Hippocampal formation (tissue), 2 donors: ENCODE measurements at places on chromosomes 4 and X.
A peak's percentile ranks its signal among the peaks of the same experiment; 100 is the strongest.

DNA sequence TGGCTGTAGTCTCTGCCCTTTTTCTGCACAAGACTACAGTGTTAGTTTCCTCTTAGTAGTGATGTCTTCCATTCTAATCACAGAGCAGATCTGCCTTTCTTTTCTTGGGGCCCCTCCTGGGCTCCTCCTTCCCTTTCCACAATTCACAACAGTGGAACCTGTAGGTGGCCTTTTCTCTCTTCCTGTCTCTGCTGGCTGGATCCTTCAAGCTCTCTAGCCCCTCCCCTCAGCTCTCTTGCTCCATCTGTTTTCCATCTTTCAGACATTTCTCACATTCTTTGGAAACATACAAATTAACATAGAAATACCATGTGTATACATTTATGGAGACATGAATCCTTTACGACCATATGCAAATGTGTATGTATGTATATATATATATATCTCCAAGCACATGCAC lies 304 bp upstream of the SPIN2A start:
- DNase-seq = no peak

GRCh38 chr4:88706574-88706973 lies 8.9 kb upstream of the NAP1L5 start:
- peak; percentile 93 for DNase-seq

- DNase-seq = no peak
These were observed 27.5 kb downstream of the TBC1D19 start for GRCh38 chr4:26611372-26611771.

DNA sequence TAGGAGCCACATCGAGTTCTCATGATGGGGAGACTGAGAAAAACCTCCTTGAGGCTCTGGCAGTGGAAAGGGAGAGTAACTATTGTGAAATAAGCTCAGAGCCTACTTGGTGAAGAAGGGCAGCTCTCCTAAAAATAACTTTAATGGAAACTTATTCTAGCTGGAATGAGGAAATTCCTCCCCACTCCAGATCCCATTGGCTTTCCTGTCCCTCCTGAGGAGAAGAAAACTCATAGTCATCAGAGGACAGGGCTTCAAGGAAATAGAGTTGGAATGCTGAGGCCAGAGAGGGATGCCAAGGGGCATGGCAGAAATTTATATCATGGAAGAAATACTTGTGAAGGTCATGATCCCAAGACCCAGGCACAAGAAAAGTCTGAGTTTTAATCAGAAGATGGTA lies 70.7 kb upstream of the TAPT1 start:
- DNase-seq = no peak

GRCh38 chr4:30754021-30754420 lies 33.9 kb downstream of the PCDH7 start:
- no peak for DNase-seq

GRCh38 chr4:156538651-156539257 lies 432.8 kb downstream of the PDGFC start:
- no peak for DNase-seq

DNA sequence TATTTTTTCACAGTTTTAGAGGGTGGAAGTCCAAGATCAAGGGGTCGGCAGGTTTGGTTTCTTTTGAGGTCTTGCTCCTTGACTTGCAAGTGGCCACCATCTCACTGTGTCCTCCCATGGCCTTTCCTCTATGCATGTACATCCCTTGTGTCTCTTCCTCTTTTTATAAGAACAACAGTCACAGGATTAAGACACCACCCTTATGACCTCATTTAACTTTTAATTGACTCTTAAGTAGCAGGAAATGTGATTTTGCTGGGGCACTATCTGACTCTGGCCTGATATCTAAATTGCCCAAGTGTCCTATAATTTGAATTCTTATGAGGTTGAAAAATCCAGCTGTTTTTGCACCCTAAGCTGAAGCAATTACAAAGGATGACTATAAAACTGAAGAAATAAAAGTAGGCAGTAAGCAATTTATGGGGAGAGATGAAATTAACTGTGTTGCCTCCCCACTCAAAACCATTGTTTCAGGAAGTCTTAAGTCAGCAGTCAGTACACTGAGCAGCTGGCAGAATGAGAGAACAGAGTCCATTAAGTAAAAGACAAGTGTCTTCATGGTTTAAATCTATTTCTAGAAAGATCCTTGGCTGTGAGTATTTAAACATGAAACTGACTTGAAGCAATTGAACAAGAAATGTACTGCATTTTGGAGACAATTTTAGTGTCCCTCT lies 601.3 kb downstream of the SPRY1 start:
- no peak for DNase-seq

- DNase-seq = no peak
These were observed 65.2 kb upstream of the SLC7A11 start for GRCh38 chr4:138307319-138307718.

GRCh38 chr4:40812386-40812785 lies 62.6 kb downstream of the NSUN7 start:
- no peak for DNase-seq

GRCh38 chr4:88736264-88736663 lies 38.6 kb upstream of the NAP1L5 start:
- no peak for DNase-seq

- no peak for DNase-seq
These were observed 799.5 kb downstream of the RPA4 start for GRCh38 chrX:97682991-97683840.

- DNase-seq = no peak
These were observed 85.8 kb downstream of the DCTD start for GRCh38 chr4:182831376-182831775.

- DNase-seq = no peak
These were observed 2.7 kb downstream of the SCML2 start for GRCh38 chrX:18351784-18352183.

GRCh38 chrX:118723376-118723775 lies 4.0 kb upstream of the IL13RA1 start:
- no peak for DNase-seq

- peak; percentile 16 for DNase-seq
These were observed 42.7 kb upstream of the RAPGEF2 start for GRCh38 chr4:159060161-159060560.

DNA sequence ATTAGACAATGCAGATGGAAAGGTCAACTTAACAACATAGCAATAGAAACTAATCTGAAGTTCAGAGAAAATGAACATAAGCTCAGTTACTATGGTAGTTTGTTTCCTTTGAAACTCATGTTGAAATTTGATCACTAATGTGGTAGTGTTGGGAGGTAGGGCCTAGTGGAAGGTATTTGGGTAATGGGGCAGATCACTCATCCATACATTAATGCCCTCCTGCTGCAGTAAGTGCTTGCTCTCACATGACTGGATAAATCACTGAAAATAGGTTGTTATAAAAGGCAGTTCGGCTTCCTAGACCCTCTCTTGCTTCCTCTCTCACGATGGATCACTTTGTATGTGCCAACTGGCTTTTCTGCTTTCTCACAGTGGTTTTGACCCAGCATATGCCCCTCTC lies 567.4 kb upstream of the GALNT7 start:
- no peak for DNase-seq

DNA sequence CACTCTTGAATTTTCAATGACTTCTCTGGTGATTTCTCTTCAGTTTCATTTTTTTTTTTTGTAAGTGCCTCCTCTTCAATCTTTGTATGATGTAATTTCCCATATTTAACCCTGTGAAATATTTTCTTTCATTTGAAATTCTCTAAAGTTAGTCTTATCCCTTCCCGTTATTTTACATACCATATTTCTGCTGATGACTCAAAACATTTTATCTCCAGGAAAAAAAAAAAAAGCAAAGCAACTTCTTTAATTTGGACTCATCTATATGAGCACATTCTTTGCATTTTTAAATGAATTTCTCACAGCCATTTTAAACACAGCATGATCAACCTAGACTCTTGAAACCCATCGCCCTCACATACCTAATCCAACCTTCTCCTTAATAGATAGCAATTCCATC lies 1831.4 kb downstream of the ARAP2 start:
- no peak for DNase-seq

DNA sequence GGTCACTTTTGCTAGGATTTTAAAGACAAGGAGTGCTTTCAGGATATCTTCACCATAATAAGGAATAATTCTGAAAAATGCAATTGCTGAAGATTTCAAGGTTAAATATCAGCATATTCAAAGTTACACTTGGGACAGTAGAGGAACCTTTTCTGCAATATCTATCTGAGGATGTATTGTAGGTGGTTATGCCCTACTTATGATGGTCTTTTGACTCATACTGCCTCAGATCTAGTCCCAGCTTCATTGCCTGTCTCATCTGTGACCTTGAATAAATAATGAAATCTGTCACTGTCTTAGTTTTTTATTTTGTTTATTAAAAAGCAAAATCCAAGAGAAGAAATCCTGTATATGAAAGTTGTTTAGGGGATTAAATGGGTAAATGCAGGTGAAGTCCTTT lies 2.9 kb downstream of the BANK1 start:
- no peak for DNase-seq

DNA sequence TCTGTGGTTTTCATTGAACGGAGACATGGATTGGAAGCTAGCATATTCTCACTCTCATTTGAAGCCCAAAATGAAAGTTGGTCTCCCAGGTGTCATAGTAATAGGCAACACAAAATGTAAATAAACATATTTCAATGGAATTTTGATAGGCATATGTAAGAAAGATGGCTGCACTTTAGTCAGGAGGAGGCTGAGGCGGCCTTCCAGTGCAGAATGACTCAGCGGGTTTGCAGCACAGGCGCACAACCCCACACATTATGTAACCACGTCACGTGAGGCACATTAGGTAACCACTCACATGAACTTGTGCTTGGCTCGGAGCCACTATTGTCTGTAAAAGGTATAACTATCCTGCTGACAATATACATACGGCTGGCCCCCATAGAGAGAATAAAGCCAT lies 381.7 kb downstream of the GPAT3 start:
- no peak for DNase-seq

DNA sequence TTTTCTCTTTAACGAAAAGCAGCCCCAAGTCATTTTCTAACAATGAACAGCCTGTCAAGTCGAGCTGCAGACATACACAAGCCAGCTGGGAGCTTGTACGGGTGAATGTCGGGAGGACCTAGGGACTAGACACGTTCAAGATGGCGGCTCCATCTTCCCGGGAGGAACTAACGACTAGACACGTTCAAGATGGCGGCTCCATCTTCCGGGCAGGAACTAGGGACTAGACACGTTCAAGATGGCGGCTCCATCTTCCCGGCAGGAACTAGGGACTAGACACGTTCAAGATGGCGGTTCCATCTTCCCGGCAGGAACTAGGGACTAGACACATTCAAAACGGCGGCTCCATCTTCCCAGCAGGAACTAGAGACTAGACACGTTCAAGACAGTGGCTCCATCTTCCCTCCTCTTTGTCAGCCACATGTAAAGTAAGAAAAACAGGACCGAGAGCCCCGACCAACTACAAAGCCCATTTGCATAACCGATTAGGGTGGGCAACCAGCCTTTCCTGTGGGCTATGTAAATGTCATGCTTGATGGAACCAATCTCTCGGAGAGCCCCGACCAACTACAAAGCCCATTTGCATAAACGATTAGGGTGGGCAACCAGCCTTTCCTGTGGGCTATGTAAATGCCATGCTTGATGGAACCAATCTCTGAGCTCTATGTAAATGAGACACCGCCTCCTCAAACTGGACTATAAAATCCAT lies 175.5 kb downstream of the DHRSX start:
- DNase-seq = no peak

GRCh38 chr4:166846939-166847338 lies 387.4 kb downstream of the SPOCK3 start:
- no peak for DNase-seq

- DNase-seq = no peak
These were observed 34.3 kb downstream of the ATP10D start for GRCh38 chr4:47519239-47519883.

DNA sequence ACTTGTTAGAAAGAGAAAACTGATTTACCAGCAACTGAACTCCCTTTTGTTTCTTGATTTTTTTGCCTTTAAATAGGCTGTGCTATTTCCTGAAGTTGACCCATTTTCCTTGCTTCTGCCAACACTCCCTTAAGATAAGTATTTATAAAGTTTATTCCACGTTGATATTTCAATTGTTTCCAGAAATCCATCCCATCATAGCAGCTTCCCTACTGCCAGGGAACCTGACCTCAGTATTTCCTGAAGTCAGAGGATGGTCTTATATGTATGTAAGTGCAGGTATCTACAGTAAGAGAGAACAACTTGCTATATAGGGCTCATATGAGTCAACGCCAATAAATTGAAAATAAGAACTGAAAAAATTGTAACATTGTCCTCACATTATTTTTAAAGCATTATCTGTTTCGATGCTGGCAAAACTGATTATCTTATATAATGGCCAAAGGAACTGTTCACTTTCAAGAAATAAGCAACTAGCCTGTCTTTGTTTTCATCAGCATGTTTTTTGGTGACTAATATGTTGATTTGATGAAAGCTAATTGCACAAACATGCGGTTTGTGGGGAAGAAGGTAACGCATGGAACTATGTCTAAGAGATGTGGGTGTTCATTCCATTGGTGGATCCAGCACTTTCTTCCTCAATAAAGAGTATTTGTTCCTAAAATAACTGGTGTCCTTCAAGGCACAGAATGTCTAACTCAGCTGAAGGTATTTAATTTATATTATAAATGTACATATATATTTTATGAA lies 4.7 kb downstream of the LIMCH1 start:
- DNase-seq = no peak

DNA sequence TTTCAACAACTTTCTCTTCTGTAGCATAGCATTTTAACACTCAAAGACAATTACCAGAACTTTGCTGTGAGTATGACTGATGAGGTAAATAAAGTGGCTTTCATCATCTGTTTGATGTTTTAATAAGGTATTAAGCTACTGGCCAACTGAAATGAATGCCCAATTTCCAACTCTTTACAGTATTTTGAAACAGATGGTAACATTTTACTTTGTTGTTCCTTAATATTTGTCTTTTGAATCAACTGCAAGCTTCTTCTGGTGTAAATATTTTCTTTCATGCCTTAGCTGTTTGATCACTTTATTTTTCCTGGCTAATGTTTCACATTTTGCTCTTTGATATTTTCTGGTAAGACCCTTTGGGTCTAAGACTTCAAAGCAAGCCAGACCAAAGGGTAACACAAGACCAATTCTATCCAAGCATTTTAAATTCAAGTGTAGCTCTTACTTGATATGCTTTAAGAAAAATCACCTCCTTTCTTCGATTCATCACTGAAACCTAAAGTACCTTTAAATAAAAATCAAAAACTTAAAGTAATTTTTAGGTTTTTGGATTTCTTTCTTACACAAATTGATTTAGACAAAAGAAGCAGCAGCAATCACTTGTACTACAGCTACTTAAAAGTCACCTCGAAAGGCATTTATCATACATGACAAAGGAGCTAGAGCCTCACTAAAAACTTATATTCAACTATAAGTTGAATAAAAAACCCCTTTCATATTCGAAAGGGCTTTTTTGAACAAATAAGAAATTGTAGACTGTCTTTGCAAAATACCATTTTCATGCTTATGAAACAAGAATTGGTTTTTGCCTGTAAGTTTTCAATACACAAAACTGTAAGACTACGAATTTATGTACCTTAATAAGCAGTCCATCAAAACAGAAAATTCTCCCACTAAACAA lies 57.6 kb downstream of the TBCK start:
- DNase-seq = no peak
